ENCODE measurements at places on chromosomes 7 and 10.
A peak's percentile ranks its signal among the peaks of the same experiment; 100 is the strongest.

DNA sequence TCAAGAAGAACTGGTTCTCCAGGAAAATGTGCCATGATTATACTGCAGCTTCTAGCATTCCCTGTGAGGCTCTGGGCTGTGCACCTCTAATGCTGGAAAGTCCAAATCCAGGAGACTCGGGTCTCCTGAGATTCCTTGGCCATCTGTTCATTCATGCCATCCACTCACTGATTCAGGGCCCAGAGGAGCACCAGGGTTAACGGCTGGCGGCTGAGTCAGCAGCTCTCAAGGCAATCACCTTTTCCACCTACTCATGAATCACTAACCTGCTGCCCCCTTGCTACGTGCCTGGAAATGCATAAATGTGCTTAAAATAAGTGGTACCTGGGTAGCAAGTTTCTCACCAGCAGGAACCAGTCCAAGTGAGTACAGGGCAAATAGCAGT, 132.7 kb downstream of the KCNMA1 start:
- DNase-seq = no peak

GRCh38 chr7:142535123-142535779, 214.0 kb upstream of the PRSS1 start:
- peak; percentile 51 for DNase-seq

GRCh38 chr10:129253865-129254179, 213.2 kb upstream of the MGMT start:
- DNase-seq = no peak

DNA sequence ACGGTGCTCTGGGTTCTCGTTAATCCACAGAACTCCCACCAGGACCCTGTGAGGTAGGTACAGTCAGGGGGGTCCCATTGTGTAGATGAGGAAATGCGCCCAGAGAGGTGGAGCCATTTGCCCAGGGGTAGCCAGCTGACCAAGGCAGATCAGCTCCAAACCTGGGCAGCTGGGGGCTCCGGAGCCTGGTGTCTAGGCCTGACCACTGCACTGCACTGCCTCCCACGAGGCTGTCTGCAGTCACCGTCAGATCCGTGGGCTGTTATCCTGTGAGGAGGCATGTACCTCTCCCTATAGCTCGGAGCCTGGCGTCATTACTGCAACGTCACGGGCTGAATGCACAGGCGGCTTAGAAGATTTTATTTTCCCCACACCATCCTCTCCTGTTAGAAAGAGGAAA, 411.8 kb upstream of the FOXK1 start:
- no peak for DNase-seq

DNA sequence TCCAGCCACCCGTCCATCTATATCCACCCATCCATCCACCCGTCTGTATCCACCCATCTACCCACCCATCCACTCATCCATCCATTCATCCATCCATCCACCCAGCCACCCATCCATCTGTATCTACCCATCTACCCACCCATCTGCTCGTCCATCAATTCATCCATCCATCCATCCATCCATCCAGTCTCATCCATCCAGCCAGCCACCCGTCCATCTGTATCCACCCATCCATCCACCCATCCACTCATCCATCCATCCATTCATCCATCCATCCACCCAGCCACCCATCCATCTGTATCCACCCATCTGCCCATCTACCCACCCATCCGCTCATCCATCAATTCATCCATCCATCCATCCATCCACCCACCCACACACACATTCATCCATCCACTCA, 73.2 kb downstream of the UNCX start:
- DNase-seq = no peak

GRCh38 chr7:99331002-99331401, 5.3 kb downstream of the ARPC1A start:
- DNase-seq = no peak

- no peak for DNase-seq
These were observed 93.0 kb upstream of the SORCS3 start for GRCh38 chr10:104548090-104548489.

GRCh38 chr10:92493362-92493761, 80.5 kb downstream of the IDE start:
- no peak for DNase-seq

All from NCI-H1105 treated with DMSO at 0.1 percent for 48 hours (cell line).